Coronary artery (tissue), 2 donors: ENCODE measurements at places on chromosomes 2 and 18.

GRCh38 chr2:239181074-239181902 lies 219.5 kb downstream of the HDAC4 start:
- DNase-seq = no peak

- DNase-seq = no peak
These were observed 129.5 kb upstream of the PELI1 start for GRCh38 chr2:64273524-64274398.

- DNase-seq = no peak
These were observed 20.9 kb upstream of the RAB11FIP5 start for GRCh38 chr2:73133566-73134197.

GRCh38 chr2:15939556-15939853 lies 845 bp upstream of the MYCN start:
- DNase-seq = no peak

DNA sequence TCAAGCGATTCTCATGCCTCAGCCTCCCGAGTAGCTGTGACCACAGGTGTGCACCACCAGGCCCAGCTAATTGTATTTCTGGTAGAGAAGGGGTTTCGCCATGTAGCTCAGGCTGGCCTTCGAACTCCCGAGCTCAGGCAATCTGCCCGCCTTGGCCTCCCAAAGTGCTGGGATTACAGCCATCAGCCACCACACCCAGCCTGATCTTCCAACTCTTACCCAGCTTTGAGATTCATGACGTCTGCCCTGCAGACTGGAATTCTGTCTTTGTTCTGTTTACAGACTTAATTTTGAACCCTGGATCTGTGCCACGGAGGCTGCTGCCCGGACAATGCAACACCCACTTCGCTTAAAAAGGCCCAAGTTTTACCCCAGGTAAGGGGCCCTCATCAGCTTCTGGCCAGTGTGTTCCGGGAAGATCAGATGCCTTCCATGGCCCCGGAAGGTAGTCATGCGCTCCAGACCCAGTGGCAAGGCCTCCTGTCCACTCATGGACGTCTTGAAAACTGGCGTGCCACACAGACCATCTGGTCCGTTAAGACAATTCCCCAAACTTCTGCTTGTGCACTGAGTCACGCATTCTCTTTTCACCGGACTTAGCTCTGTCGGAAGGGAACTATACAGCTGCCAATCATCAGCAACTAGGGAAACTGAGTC lies 5.5 kb downstream of the PXDN start:
- no peak for DNase-seq

- DNase-seq = no peak
These were observed 22.7 kb downstream of the CYB5A start for GRCh38 chr18:74268933-74269620.
